ENCODE measurements at places on chromosomes 2 and 18.

DNA sequence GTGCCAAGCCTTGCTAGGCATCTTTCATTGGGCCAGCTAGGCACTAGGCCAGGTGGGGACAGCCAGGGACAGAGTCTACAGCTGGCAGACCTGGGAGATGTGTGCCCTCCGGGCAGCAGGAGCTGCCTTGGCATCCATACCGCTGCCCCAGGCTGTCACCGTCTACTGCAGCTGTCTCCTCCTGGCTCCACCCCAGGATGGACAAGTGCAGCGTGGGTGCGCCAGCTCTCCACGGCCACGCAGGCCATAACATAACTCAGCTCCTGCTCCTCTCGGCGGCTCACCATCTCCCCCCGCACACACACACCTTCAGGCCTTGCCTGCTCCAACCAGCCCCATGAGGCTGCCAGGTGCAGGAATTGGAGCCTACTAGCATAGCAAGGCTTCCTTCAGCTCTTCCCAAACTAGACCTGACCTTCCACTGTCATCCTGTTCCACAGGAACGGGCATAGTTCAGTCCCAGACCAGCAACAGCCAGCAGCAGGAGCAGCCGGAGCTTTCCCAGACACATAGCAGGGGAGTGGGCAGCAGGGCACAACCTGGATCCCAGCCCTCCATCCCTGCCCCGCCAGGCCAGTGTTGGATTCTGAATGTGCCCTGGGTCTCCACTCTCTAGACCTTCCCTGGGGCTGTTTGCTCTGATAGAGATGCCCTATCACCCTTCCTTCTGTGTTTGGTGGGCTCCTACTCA lies 2.5 kb upstream of the ADRA2B start:
- no peak for DNase-seq

GRCh38 chr2:34161549-34161948 lies 562.5 kb upstream of the FAM98A start:
- DNase-seq = no peak

- DNase-seq = peak; percentile 44
Observed at GRCh38 chr2:156356014-156356754, 23.7 kb upstream of the NR4A2 start.

GRCh38 chr2:151844211-151844896 lies 16.1 kb upstream of the ARL5A start:
- DNase-seq = no peak

DNA sequence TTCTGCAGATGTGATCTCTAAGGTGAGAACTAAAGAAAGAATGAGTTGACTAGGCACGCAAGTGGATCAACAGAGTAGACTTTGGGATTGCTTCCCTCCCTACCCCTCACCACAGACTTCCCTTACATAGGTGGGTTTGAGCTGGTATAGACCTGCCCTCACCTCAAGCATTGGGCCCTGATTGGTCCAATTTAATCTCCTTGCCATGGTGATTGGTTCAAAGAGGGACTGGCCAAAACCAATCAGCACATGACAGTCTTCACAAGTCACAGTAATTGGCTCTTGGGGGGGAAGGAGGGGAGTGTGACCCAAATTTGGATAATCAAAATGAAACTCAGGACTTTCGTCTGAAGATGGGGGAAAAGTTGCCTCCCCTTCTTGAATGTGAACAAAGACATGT lies 36.6 kb upstream of the LNPK start:
- no peak for DNase-seq

- no peak for DNase-seq
Observed at GRCh38 chr18:34283506-34283905, 58.8 kb upstream of the NOL4 start.

DNA sequence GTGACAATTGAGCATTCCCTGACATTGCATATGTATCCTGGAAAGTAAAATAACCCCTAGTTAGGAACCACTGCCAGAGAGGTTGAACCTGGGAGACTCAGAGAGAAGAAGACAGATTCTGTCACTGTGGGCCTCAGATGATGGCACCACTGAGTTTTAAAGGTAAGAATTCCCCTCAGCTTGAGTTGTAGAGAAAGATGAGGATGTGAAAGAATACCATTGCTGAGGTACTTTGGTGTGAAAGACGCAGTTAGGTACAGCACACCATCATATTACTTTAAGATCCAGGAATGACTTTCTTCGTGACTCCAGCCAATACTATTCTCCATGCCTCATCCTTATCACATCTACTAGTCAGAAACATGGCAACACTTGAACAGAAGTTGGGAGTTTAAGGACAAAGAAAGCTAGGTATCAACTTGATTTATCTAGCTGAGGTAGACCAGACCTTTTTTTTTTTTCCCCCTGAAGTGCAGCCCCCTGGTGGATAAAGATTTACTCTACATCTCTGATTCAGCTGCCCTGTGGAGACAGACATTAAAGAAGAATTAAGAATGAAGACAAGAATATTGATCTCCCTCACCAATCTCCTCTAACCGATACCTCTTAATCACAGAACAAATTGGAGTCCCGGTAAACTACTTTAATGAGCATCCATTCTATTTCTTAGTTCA lies 630.5 kb upstream of the FANCL start:
- DNase-seq = no peak

- DNase-seq = peak; percentile 45
Observed at GRCh38 chr2:9629222-9630116, 1.3 kb downstream of the YWHAQ start.

DNA sequence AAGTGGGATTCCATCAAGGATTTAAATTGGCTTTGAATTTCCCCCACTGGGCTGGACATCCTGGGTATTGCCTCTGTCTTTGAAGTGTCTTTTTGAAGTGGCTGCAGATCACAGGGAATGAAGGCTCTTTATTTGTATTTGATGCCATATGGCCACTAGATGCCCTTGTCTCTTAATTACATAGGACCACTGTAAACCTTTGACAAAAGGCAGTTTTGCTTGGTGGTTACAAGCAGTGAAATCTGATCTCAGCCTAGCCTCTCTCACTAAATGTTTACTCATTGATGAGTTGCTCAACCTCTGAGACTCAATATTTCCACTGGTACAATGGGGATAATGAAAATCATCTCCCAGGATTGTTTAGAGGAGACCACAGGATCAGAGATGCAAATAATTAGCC lies 102.2 kb downstream of the INSIG2 start:
- no peak for DNase-seq

DNA sequence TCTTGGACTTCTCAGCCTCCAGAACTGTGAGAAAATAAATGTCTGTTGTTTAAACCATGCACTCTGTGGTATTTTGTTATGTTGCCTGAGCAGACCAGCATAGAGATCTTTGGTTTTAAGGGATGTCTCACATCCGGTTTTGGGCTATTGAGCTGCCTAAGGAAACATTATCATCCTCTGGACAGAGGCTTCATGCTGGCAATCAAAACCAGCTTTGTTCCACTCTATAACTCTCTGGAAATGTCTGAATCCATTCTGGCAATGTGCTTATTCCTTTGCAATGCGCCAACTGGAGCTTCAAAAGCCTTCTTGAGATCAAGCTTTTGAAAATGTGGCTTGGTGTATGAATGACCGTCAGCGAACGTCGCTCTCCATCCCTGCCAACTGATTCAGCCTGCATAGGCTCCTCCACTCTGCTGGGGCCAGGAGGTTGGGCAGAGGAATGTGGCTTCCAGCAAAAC lies 183.6 kb upstream of the MGAT5 start:
- peak; percentile 11 for DNase-seq

DNA sequence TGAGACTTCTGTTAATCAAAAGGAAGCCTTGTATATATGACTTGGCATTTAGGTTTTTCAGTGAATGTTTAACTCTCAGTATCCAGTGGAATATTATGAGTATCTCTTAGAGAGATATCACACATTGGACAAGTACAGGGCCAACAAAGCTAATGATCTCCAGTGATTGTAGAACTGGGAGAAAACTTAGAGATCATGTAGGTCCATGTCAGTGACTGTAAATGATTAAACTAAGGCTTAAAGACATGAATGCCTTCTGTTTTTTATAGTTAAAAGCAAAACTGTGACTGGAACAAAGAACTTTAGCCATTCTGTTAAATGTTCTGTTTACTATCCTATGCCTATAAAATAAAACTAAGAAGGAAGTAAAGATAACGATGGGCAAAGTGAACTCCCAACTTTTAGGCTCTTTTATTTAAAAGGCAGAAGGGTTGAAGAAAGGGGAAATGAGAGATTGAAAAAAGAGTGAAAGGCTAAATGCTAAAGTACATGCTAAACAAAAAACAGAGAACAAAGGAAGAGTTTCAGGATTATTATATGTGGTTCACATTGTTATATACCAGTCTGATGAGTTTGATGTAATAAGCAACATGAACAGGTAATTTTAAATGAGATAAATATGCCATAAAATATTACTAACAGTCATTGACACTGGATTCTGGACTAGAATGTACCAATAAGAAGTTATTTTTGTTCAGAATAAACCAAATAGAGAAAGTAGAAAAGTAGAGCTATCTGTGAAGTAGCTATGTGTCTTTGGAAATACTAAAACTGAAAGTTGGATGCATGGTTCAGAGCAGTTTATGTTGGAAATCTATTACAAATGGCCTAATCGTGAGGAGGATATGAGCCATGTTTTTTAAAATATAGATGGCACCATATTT lies 37.1 kb upstream of the TNFRSF11A start:
- DNase-seq = no peak

GRCh38 chr2:197081294-197081693 lies 154.8 kb upstream of the PGAP1 start:
- DNase-seq = no peak

DNA sequence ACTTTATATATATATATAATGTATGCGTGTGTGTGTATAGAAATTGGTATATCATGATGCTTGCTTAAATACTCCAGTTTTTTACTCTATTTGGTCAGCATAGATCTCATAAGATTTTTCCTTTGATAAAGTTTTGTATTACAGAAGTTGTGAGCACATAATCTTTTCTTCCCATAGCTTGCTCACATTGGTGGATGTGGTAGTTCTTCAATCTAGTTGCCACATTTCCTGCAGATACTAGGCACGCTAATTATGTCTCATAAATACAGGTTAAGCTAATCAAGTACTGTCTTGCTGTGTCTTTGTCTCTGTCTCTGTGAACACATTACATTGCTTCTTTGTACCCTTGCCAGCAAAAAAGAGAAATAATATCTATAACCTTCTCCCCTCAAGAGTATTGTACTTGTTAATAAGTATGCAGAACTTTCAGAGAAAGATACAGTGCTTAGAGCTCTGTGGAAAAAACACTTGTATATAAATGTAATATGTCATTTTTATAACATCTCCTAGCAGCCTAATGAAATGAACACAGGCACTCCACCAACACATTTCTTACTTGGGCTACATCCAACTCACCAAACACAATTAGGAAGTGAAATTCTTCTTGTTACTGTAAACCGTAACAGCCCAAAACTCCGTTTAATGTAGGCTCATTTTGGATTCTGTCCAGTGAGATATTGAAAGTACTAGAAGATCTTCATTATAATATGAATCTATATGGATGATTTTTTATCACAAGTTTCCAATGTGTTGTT lies 306.7 kb upstream of the SLC8A1 start:
- no peak for DNase-seq

GRCh38 chr2:66673286-66673685 lies 238.4 kb downstream of the MEIS1 start:
- no peak for DNase-seq

- DNase-seq = peak; percentile 9
Observed at GRCh38 chr2:121283670-121284462, 1.1 kb downstream of the TFCP2L1 start.

DNA sequence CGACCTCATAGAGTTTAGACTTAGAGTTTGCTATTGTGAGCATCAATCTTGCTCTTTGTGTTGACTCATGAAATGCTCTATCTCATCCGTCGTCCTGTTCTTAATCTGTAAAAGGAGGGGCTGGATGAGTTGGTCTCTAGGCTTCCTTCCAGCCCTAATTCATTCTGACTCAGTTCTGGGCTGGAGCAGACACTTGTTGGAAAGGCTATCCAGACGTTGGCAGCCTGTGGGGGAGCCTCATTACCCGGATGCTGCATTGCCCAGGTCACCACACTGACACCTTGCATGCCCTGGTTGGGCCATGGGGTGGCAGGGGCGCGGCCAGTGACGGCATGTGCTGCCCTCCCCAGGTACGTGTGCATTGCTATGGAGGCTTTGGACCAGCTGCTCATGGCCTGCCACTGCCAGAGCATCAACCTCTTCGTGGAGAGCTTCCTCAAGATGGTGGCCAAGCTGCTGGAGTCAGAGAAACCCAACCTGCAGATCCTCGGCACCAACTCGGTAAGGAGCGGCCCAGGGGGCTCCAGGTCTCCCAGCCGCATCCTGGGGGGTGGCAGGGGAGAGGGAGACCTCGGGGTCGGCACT lies 61.5 kb downstream of the EFR3B start:
- DNase-seq = peak; percentile 78

GRCh38 chr2:216770717-216771116 lies 75.4 kb upstream of the IGFBP5 start:
- no peak for DNase-seq

GRCh38 chr2:229057976-229058553 lies 213.0 kb downstream of the PID1 start:
- DNase-seq = no peak

GRCh38 chr2:43269074-43269572 lies 42.7 kb upstream of the ZFP36L2 start:
- peak; percentile 98 for DNase-seq

GRCh38 chr18:22339913-22340312 lies 77.8 kb downstream of the CTAGE1 start:
- no peak for DNase-seq

DNA sequence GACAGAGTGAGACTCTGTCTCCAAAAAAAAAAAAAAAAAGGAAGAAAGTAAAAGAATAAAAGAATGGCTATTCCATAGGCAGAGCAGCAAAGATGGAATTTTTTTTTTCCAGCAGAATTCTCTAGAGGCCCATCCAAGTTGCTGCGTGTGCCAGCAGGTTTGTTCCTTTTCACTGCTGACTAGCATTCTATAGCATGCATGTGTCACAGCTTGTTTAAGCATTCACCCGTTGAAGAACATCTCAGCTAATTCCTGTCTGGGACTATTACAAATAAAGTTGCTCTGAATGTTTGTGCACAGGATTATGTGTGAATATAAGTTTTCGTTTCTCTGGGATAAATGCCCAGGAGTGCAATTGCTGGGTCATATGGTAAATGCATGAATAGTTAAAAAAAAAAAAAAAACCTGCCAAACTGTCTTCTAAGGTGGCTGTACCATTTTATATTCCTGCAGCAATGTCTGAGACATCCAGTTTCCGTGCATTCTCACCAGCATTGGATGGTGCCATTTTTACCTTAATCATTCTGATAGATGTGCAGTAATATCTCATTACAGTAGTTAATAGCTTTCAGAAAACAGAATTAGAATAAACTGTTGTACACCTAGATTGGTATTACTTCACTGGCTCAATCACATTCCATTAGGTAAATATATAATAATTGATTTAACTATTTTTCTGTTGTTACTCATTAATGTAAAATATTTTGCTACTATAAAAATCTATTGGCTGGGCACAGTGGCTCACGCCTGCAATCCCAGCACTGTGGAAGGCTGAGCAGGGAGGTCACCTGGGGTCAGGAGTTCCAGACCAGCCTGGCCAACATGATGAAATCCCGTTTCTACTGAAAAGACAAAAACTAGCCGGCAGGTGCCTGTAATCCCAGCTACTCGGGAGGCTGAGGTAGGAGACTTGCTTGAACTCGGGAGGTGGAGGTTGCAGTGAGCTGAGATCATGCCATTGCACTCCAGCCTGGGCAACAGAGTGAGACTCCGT lies 47.5 kb upstream of the ASAP2 start:
- no peak for DNase-seq

GRCh38 chr2:224885291-224885690 lies 157.0 kb downstream of the DOCK10 start:
- DNase-seq = peak; percentile 18

DNA sequence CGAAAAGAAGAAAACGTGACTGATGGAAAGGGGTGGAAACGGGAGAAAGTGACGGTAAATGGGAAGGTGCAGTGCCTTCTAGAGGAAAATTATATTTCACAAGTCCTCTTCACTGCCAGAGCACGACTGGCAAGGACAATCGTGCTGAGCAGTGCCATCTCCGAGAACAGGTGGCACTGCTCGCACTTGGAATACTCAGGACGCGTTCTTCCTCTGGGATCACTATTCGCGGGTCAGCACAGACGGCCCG lies 364 bp downstream of the STAT1 start:
- no peak for DNase-seq
